HFFc6 (cell line): ENCODE measurements at places on chromosomes 16 and 17. TPM values are rescaled to one million over a fixed set of nuclear protein-coding genes. Genes with fewer than 3 reads are reported as not detected.

GRCh38 chr16:58086381-58087208 is 42.6 kb downstream of the CFAP20 start:
- no peak for DNase-seq

GRCh38 chr17:4498461-4499397 is at the start of gene SPNS2:
Gene SPNS2 (plus strand): TSS chr17:4498881. CDS start chr17:4499048, 167 bp downstream.
- no peak for DNase-seq

DNA sequence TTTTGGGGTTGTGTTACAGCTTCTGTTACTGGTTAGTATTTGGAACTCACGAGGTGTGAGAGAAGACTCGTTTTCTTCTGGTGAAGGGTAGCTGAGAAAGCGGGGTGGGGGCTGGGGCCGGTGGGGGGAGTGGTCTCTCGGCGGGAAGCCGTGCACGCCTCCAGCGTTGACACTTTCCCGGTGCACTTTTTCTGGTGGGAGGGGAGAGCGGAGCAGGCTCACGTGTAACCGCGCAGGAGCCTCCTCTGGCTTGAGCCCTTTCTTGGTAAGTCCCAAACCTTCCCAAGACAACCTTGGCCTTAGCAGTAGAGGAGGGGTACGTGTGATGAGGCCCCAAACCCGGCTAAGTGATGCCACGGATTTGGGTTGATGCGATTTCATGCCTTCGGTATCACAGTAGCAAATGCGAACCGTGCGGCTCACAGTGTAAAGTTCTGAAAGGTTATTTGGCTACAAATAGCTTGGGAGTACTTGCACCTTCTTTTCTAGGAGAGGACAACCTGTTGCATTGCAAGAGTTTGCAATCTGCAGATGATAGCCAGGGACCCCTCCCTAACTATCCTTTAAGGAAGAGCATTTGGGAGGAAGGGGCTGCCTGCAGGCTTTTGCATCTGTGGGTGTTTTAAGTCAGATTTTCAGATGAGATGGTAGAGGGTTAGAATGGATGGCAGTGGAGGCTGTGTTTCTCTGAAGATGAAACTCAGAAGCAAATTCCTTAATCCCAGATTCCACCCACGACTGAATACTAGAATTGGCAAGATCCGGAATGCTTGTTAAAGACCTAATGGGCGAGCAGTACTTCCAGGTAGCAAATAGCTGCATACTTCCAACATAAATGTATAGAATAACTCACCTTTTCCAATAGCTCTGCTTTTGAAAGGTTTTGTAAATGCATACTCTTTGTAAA is 1.5 kb downstream of the HLF start:
- no peak for DNase-seq

DNA sequence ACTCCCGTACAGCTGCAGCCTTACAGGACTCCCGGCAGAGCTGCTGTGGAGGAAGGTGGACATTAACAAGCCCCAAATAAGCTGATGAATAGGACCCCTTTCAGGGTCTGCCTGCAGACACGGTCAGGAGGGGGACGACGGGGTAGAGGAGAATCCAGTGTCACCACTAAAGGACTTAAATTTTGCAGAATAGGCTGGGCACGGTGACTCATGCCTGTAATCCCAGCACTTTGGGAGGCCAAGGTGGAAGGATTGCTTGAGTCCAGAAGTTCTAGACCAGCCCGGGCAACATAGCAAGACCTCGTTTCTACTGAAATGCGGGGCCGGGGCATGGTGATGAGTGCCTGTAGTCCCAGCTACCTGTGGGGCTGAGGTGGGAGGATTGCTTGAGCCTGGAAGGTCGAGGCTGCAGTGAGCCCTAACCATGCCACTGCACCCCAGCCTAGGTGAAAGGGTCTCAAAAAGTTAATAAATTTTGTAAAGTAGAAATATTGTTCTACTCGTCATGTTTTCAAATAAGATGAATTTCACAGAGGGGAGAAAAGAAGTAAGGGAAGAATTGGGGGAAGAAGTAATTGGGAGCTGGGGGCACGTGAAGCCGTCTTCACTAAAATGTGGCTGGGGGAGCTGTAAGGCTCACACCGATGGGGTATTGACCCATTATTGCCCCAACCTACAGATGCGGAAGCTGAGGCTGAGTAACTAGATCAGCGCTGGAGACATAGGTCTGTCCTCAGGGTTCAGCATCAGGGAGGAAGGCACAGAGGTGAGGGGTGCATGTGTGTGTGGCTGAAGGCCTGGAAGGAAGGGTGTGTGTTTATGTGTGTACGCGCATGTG is 4.7 kb downstream of the LITAFD start:
- no peak for DNase-seq

DNA sequence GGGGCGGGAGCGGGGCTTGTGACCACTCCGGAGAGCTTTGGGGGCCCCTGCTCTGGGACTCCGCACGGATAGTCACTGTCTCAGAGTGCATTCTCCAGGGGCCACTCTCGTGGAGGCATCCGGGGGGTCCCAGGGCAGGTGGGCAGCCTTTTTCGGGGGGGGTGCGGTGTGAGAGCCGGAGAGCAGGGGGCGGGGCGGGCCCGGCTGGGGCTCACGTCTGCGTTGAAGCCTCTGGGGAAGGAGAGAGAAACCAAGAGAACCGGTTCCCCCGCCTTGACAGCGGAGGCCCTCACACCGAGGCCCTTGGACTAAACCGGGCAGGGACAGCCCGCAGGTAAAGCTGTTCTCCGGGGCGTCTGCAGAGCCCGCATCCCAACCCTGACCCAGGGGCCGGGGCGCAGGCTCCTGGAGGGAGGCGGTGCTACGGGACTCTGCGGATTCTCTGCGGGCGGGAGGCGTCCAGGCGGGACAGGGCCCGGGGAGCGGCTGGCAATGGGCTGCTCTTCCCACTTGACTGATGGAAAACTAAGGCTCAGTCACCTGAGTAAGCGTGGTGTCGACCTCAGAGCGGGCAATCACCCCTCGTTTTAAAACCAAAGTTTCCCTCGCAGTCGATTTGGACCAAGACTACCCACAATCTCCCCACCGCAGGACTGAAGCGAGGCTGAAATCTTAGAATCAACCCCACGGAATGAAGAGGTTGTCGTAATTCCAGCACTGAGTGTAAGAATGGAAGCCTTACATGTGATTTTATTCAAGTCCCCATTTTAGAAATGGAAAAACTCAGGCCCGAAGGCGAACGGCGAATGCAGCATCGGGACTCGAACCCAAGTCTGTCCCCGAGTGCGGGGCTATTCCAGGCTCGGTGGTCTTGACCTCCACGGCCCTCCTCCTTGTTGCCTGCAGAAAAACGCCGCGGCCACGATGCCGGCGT is 49.6 kb upstream of the AMZ2 start:
- DNase-seq = no peak

KRT39 gene
- total RNA-seq = not detected in 3 replicates
